ENCODE measurements at places on chromosomes 16 and 17. TPM values are rescaled to one million over a fixed set of nuclear protein-coding genes. Genes with fewer than 3 reads are reported as not detected.

DNA sequence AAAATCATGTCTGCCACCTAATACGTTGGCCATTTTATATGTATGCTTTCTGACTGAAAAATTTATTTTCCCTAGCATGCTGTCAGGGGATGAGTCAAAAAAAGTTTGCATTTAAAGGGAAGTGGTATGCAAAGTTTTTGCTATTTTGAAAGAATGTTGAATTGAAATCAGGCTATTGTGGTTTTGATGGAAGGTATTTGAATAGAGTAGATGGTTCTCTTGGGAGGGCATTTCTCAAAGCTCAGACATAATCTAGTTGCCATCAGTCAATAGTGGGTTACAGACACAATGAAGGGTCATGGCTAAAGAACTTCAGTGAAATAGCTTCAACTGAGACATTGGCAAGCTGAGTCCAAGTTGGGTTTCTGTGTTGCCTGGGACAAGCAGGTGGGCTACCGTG, 102.4 kb downstream of the MAP2K6 start:
- DNase-seq: no peak

Gene SLC52A1
- 0.12 TPM for total RNA-seq

- no peak for DNase-seq
Measured at GRCh38 chr17:50063561-50064252, 7.8 kb downstream of the ITGA3 start.

- DNase-seq: no peak
Measured at GRCh38 chr17:79801156-79802038, 4.5 kb upstream of the CBX8 start.

DNA sequence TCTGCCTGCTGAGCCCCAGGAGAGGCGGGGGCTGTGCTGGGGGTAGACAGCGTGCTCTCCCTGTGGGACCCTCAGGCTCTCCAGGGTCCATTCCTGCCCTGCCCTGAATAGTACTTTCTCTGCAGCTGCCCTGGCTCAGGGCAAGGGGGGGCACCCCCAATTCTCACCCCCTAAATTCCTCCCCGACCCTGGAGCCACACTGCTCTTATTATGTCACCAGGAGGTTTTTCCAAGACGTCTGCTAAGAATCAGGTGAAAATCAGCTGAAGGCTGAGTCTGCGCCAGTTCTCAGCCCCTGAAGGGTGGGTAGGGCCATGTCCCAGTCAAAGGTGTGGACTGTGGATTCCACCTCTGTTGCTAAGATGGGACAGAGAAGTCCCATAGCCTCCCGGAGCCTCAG, 49.9 kb upstream of the MAP3K14 start:
- DNase-seq: no peak

Gene PTGES3L
- total RNA-seq: not detected

Gene ITGAD
- not detected for total RNA-seq

Measured in NCI-H460 (cell line).